ENCODE measurements at places on chromosomes 1 and 21. TPM values are rescaled to one million over a fixed set of nuclear protein-coding genes. Genes with fewer than 3 reads are reported as not detected.

Gene OVAAL
- total RNA-seq, result not detected

Gene CHODL
- total RNA-seq, result not detected

Gene KIF21B
- total RNA-seq, result 76.6 TPM

Gene KRTAP12-2
- total RNA-seq, result not detected

All from naive thymus-derived CD4-positive, alpha-beta T cell (primary cell).